SJSA1 (cell line): ENCODE measurements at places on chromosomes 3 and 15. TPM values are rescaled to one million over a fixed set of nuclear protein-coding genes. Genes with fewer than 3 reads are reported as not detected.

DNA sequence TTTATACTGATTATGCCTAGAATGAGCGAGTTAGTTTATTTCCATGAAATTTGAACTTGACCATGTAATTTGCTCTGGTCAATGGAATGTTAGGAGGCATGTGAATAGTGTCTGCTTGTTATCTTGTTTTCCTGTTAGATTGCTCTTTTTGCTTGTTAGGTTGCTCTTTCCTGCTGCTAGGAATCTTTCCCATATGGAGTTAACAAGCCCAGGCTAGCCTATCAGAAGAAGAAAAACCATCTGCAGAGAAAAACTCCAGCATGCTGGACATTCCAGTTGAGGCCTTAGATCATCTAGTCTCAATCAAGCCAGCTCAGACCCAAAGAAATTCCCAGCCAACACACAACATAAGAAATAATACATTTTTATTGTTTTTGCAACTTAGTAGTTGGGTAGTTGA lies 470.2 kb upstream of the AGTR1 start:
- H3K36me3 ChIP-seq: no peaks in the 10 kb centered on the region
- no peak for DNase-seq
- H3K4me3 ChIP-seq: no peak overlapping the region

DNA sequence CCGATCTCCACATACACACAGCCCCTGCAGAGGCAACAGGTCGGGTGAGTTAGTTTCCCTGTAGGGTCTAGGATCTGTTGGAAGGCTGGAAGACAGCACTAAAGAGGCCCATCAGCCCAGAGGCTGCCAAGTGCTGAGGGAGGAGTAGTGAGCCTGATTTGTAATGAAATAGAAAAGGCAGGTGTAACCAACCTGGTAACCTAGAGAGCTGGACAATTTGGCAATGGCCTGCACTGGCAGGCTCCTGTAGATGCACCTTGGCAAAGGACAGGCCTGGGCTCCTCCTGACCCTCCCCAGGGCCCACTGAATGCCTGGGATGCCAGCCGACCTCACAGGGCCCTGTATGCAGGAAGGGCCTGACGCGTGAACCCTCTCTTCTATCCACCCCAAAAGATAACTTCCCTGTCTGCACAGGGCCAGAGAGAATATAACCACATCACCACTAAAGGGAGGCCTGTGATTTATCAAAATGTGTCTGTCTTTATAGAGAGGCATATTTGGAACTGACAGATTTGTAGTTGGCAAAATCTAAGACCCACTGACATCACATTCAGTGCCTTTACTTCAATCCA lies 225.1 kb upstream of the CHRNA7 start:
- no peak overlapping the region for H3K27ac ChIP-seq
- no peaks in the 10 kb centered on the region for H3K27me3 ChIP-seq
- no peaks in the 10 kb centered on the region for H3K4me1 ChIP-seq
- no peaks in the 10 kb centered on the region for H3K36me3 ChIP-seq
- no peak overlapping the region for H3K4me3 ChIP-seq

- H3K4me1 ChIP-seq: no peaks in the 10 kb centered on the region
- H3K36me3 ChIP-seq: no peaks in the 10 kb centered on the region
- H3K27me3 ChIP-seq: no peaks in the 10 kb centered on the region
- H3K4me3 ChIP-seq: no peak overlapping the region
Observed at GRCh38 chr3:87727783-87728182, 331.0 kb downstream of the CGGBP1 start.

DNA sequence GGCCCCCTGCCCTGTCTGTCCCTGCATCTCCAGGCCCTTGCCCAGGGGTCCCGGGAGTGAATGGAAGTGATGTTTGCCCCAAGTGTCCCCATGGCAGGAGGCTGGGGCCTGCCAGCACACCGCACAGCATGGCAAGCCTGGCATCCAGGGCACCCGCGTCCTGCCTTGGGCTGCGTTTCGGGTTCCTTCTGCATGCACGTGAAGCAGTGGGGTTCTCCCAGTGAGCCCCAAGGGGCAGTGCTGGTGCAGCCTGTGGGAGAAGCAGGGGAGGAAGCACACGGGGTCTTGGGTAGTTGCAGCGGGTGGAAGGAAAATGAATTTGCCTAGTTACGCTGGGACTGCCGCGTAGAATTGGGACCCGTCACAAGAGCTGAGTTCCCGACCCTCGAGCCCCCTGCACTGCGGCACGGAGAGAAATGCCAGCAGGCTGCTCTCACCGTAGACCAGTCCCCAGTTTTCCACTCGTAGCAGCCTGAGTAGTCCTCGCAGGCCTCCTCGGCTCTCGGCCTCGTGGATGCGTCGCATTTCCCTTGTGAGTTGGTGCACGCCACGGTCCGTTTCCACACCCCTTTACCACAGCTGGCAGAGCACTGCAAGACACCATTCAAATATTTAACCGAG lies 259.5 kb upstream of the LYSMD4 start:
- H3K4me1 ChIP-seq: no peaks in the 10 kb centered on the region
- no peak overlapping the region for H3K4me3 ChIP-seq
- no peaks in the 10 kb centered on the region for H3K27me3 ChIP-seq
- H3K27ac ChIP-seq: no peak overlapping the region
- no peaks in the 10 kb centered on the region for H3K36me3 ChIP-seq

DNA sequence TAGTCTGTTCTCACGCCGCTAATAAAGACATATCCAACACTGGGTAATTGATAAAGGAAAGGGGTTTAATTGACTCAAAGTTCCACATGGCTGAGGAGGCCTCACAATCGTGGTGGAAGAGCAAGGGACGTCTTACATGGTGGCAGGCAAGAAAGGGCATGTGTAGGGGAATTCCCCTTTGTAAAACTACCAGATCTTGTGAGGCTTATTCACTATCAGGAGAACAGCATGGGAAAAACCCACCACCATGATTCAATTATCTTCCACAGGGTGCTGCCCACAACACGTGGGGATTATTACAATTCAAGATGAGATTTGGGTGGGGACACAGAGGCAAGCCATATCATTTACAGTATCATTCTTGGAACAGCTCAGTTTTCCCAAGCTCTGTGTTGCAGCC lies 268.0 kb downstream of the SUCLG2 start:
- no peaks in the 10 kb centered on the region for H3K36me3 ChIP-seq
- no peak overlapping the region for H3K4me3 ChIP-seq
- no peaks in the 10 kb centered on the region for H3K27me3 ChIP-seq
- H3K27ac ChIP-seq: no peak overlapping the region
- no peaks in the 10 kb centered on the region for H3K4me1 ChIP-seq

GRCh38 chr3:116153174-116153573 lies 292.1 kb downstream of the LSAMP start:
- no peaks in the 10 kb centered on the region; the same call in 1 of the 2 replicates for H3K27me3 ChIP-seq
- DNase-seq: no peak
- H3K4me3 ChIP-seq: no peak overlapping the region
- H3K36me3 ChIP-seq: no peaks in the 10 kb centered on the region

GRCh38 chr3:10837849-10838248 lies 21.8 kb downstream of the SLC6A11 start:
- no peak for DNase-seq
- H3K27ac ChIP-seq: no peak overlapping the region
- peaks cover 22% of the 10 kb centered on the region; the same call in 1 of the 2 replicates for H3K27me3 ChIP-seq
- no peak overlapping the region for H3K4me3 ChIP-seq

DNA sequence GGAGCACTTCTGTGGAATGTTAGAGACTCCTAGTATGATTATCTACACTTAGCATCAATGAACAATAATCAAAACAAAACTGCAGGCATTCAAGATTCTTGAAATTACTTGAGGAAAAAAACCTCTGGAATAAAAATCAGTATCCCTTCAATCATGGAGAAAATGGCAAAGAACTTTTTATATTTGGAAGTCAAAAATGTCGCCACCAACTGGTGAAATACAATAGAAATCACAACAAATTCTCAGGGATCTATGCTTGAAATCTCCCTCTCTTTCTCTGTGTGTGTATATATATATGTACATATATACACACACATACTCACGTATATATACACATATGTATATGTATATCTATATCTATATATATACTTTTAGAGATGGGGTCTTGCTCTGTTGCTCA lies 378.9 kb upstream of the ALCAM start:
- DNase-seq: no peak
- no peak overlapping the region for H3K27ac ChIP-seq
- no peaks in the 10 kb centered on the region for H3K27me3 ChIP-seq
- no peaks in the 10 kb centered on the region for H3K36me3 ChIP-seq
- no peak overlapping the region for H3K4me3 ChIP-seq

GRCh38 chr3:148847351-148847750 lies 17.7 kb upstream of the CPA3 start:
- H3K4me3 ChIP-seq: no peak overlapping the region
- H3K4me1 ChIP-seq: no peaks in the 10 kb centered on the region; the same call in 1 of the 2 replicates
- H3K27me3 ChIP-seq: no peaks in the 10 kb centered on the region; the same call in 1 of the 2 replicates
- H3K27ac ChIP-seq: no peak overlapping the region

GRCh38 chr3:5499404-5499803 lies 311.9 kb downstream of the EDEM1 start:
- H3K36me3 ChIP-seq: no peaks in the 10 kb centered on the region
- H3K4me1 ChIP-seq: no peaks in the 10 kb centered on the region
- H3K4me3 ChIP-seq: no peak overlapping the region
- no peak for DNase-seq
- no peak overlapping the region for H3K27ac ChIP-seq

- DNase-seq: no peak
- no peak overlapping the region for H3K27ac ChIP-seq
- H3K4me1 ChIP-seq: no peaks in the 10 kb centered on the region
- no peak overlapping the region for H3K4me3 ChIP-seq
- no peaks in the 10 kb centered on the region for H3K36me3 ChIP-seq
Observed at GRCh38 chr3:116824208-116824607, 114.6 kb downstream of the TUSC7 start.

- no peak for DNase-seq
- no peaks in the 10 kb centered on the region for H3K4me1 ChIP-seq
- no peak overlapping the region for H3K4me3 ChIP-seq
- no peak overlapping the region for H3K27ac ChIP-seq
Observed at GRCh38 chr15:68693071-68693470, 114.3 kb downstream of the CORO2B start.

DNA sequence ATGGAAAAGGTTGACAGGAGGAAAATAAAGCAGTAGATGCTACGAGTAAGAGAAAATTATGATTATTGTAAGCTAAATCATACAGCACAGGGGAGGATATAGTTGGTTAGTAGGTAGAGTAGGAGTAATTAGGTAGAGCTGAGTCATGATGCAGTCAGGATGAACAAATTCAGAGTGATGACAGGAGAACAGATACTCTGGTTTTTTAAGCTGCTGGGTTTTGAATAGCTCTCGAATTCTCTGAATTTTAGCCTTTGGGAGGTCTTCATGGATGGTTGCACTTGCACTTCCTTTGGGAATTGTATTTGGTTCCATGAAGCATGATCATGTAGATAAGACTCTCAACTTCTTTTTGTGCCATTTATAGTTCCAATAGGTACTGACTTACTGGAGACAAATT lies 96.2 kb downstream of the ECT2 start:
- H3K27me3 ChIP-seq: no peaks in the 10 kb centered on the region
- no peak for DNase-seq
- H3K4me1 ChIP-seq: peaks cover 36% of the 10 kb centered on the region
- no peak overlapping the region for H3K4me3 ChIP-seq
- peak overlapping the region; percentile 55 for H3K27ac ChIP-seq

DNA sequence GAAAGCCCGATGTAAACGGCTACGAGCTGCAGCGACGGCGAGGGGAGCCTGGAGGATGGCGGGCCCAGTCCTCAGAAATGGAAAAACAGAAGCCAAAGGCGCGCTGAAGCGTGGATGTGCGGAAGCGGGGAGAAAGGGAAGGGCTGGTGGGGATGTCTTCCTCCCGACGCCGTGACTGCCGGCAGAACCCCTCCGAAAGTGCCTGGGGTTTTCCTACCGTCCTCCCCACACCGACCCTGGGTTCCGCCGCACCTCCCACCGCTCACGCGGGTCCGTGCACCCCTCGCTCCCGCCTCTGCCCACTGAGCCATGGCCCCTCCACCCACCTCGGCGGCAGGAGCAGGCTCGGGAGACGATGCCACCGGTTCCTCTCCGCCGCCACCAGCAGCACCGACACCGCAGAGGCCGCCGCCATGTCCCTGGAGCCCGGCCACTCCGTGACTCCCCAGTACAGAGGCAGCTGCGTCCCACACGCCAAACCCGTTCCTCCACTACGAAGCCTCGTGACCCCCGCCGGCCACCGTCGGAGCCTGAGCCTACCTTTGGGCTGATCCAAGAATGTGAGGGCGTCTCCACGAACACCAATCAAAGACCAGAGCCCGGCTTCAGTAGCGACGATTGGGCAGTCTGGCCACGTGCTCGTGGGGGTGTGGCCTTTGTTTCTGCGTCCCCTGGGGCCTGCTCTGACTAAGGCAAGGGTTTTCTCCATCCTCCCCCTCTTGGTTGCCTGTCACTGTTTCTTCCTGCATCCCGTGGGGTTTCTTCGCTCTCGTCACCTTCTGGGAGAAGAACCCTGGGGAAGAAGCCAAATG lies at the start of gene MCCC1:
Gene MCCC1, minus strand, starts transcription at position 471 of the 812 bp plus-strand sequence. Its CDS starts 56 bp downstream, at position 415.
- no peaks in the 10 kb centered on the region for H3K27me3 ChIP-seq
- H3K4me1 ChIP-seq: peaks cover 19% of the 10 kb centered on the region
- H3K27ac ChIP-seq: peak within 1 kb of the TSS; percentile 59

DNA sequence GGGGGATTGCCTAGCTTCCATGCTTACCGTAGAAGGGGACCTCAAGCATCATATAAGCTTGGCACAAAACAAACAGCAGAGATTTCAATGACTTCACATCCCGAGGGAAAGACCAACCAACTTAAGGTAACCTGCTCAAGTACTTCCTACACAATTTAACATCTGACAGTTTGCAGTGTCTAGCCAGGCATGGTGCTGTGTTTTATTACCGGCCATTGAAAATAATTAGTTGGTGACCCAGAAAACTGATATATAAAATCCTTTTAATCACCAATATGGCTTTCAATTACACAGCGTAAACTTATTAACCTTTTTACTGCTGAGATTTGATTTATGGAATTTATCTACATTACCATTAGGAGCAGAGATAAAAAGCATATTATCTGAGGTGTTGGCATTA lies 268.3 kb downstream of the ARRDC4 start:
- H3K27me3 ChIP-seq: 0 out of 2 replicates have a peak, but pooled peaks cover 3% of the 10 kb centered on the region
- no peak for DNase-seq
- no peak overlapping the region for H3K27ac ChIP-seq
- H3K36me3 ChIP-seq: no peaks in the 10 kb centered on the region

- H3K4me3 ChIP-seq: no peak overlapping the region
- H3K27me3 ChIP-seq: no peaks in the 10 kb centered on the region
- no peak for DNase-seq
- H3K4me1 ChIP-seq: peaks cover 20% of the 10 kb centered on the region
- H3K27ac ChIP-seq: no peak overlapping the region
Observed at GRCh38 chr15:57423599-57424140, 47.4 kb downstream of the CGNL1 start.

DNA sequence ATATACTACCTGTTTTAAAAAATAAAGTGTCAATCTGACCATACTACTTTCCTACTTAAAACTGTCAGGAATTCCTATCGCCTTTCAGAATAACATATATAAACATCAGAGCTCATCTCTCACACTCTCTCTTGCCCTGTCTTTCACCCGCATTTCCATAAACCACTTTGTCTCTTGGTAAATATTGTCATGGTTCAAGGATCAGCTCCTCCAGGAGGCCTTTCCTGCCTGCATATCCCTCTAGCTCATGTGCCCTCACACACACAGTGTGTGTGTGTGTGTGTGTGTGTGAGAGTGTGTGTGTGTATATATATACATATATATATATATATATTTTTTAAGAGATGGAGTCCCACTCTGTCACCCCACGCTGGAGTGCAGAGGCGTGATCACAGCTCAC lies 6.7 kb downstream of the SUMF1 start:
- H3K4me1 ChIP-seq: no peaks in the 10 kb centered on the region
- DNase-seq: no peak
- no peak overlapping the region for H3K4me3 ChIP-seq
- H3K27ac ChIP-seq: no peak overlapping the region
- H3K27me3 ChIP-seq: no peaks in the 10 kb centered on the region

Gene RBMS3
- total RNA-seq: 31.7 and 47.0 TPM in 2 replicates

Gene LRRC2
- total RNA-seq: 0.61 and 2.8 TPM in 2 replicates

Gene TRH
- not detected in 2 replicates for total RNA-seq

Gene ARNT2
- 7.1 and 16.8 TPM in 2 replicates for total RNA-seq

Gene BFSP2
- not detected in 2 replicates for total RNA-seq

Gene SAXO2
- total RNA-seq: 0.66 and 4.0 TPM in 2 replicates

Gene GPR176
- total RNA-seq: 69.5 and 117 TPM in 2 replicates
